Cerebellar nuclear complex (tissue), 1 donor: ENCODE measurements at places on chromosomes 7 and 10.

DNA sequence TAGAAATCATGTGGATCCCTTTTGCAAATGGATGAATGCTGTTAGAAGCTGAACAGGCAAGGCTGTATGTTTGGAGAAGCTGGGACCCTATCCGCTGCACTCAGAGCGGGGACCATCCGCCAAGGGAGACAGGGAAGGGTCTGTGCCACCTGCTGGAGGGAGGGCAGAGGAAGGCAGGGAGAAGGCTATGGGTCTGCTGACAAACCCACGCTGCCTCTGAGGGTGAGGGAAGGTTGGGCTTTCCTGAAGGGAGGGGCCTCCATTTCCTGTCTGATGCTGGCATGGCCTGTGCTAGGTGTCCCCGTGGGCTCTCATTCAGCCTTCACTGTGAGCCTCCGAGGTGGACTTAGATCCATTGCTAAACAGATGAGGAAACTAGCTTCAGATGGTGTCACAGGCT, 5.3 kb upstream of the CRHR2 start:
- DNase-seq: no peak

GRCh38 chr7:74187915-74188675, 13.9 kb downstream of the EIF4H start:
- DNase-seq: no peak

DNA sequence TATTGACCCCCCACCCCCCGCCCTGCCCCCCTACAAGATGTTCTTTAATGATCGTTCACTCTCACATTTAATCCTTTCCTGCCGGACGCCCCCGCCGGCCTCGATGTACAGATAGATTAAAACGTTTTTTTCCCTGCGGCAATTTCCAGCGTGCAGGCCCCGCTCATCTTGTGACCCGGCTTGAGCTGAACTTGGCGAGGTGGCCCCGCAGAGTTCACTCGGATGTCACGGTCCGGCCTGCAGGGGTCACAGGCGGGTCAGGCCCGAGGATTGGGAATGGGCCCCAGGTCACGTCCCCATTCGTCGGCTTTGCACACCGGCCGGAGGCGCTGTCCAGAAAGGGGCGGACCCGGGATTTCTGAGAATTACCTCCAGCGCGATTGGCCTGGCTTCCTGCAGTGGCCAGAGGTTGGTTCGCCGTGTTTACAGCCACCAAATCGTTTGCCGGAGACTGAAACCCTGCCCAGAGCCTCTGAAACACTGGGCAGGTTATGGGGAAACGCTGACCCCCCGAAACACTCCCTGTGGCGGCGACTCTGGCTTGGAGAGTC, 1.9 kb upstream of the CYP26A1 start:
- DNase-seq: no peak

DNA sequence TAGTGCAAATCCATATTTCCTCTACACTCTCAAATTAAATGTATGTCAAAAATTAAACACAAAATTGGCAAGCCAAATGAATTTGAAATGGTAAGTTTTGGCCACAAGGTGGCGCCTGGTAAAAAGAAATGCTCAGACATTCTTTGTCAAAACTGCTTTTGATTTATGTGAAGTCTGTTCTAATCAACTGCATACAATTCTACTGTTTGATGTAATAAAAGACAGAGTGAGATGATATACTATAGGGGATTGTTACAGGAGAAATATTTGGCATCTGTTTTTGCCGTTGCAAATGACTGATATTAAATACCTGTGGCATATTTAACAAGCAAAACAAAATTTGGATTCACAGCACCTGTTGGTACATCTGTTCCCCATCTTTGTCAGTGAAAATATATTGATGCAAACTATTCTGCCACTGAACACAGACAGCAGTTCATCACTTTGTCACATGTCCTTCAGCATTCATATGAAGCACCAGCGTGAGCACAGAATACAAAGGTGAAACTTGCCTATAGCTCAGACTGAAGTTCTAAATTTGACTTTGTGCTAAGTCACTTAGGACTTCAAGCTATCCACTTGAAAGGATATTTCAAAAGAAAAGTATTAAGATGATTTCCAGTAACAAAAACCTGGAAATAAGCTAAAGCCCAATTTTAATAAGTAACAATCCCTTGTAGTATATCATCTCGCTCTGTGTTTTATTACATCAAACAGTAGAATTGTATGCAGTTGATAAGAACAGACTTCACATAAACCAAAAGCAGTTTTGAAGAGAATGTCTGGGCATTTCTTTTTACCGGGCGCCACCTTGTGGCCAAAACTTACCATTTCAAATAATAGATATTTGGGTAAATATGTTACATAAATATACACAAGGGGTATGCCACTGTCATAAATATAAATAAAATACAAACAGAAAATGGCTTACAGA, 10.2 kb upstream of the CH25H start:
- DNase-seq: no peak

- DNase-seq: no peak
Observed at GRCh38 chr10:74371696-74372095, 220.7 kb downstream of the ADK start.

- peak; percentile 54 for DNase-seq
Observed at GRCh38 chr10:114548662-114549061, 109.4 kb downstream of the ABLIM1 start.

DNA sequence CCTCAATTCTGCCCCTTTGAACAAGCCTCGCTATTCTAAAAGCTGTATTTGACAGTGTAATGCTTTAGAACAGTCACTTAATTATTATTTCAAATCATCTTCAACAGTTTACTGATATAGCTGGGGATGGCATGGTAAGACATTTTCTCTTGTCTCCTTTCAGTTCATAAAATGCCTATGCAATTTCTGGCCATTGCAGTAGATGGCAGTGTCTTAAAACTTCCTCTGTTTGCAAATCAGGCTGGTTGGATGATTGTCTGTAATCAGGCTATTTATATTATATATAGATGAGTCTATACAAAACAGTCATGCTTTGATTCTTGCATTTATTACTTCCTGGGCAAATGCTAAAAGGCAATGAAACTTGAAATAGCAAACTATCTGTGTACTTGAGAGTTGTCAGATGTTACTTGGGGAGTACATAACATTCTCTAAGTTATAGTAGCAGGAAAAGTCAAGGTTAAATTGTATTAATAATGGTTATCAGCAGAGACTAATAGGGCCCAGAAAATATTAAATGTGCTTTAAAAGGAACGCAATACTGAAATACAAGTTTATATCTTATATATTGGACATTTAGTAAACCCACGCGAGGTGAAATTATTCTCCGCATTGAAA, 55.5 kb upstream of the LHFPL3 start:
- no peak for DNase-seq

DNA sequence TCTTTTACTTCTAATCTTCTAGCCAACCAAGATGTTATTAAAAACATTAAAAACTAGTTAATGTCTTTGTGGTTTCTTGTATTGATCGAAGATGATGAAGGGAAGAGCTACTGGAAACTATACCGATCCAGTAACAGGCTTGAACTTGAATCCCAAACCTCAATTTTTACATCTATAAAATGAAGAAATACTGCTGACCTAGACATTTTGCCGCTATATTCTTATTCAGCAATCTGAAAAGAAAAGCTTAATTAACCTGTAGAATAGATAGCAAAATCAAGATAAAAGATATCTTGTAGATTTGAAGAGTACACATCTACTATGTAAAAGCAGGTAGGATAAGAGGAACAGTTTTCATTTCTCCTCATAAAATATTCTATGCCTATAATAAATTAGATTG, 326.1 kb upstream of the LRRN3 start:
- no peak for DNase-seq

GRCh38 chr10:5618042-5618441, 48.4 kb downstream of the ASB13 start:
- DNase-seq: no peak

DNA sequence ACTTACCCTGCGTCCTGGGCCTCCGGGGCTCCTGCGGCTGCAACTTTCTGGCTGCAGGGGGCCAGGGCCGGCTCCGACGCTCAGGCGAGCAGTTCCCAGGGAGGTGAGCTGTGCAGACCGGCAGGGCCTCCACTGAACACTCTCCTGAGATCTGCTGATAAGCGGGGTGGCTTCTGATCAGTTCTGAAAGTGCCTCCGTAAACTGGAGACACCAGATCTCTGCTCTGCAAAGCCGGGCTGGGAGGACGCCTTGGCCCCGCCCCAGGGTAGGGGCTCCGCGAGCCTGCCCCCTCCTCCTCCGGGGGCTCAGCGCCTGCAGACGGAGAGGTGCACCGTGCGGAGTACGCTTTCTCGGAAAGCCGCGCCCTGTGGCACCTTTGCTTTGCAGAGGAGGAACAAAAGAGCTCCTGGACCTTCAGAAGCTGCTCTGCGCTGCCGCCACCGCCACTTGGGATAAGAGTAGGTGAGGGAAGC, 141.3 kb upstream of the VKORC1L1 start:
- DNase-seq: no peak

DNA sequence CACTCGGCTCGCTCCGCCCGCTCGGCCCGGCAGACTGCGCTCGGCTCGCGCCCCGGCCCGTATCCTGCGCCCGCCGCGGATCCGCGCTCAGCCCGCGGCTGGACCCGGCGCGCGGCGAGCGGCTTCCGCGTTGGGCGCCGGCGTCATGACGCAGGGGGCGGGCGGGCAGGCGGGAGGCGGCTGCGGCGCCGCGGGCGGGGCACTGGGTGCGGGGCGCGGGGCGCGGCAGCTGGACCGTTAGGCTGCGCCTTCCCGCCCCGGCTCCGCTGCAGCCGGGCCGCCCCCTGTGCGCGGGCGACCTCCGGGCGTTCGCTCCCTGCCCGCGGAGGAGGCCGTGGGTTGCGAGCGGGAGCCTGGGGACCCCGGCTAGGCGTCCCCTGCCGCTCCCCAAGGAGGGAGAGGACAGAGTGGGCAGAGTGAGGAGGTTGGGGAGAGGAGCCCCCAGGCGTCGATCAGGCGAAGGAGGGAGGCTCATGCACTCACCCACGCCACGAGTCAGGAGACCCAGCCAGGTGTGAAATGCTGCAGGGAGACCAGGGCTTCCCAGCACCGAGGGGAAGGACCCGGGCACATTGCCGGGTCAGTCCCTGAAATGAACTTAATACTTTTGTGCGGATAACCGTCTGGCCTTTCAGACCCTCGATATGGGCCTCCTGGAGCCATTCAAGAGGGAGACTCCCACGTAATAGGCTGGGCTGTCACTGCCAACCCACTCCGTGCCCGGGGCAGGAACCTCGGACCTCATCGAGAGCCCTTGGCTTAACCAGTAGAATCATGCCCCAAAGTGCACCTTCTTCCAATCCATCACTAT, at the start of gene PIP4K2A:
Gene PIP4K2A, minus strand, starts transcription at position 100 of the 811 bp plus-strand sequence. CDS start 252 bp downstream, outside the sequence.
- DNase-seq: no peak

GRCh38 chr7:365593-365992, 75.6 kb downstream of the FOXL3 start:
- DNase-seq: no peak

- no peak for DNase-seq
Observed at GRCh38 chr7:47401611-47402570, 180.0 kb downstream of the TNS3 start.

- DNase-seq: no peak
Observed at GRCh38 chr7:3063016-3063753, 19.5 kb upstream of the CARD11 start.

GRCh38 chr7:24406053-24406788, 122.2 kb downstream of the NPY start:
- no peak for DNase-seq

- no peak for DNase-seq
Observed at GRCh38 chr10:89029785-89030437, 39.3 kb downstream of the FAS start.

DNA sequence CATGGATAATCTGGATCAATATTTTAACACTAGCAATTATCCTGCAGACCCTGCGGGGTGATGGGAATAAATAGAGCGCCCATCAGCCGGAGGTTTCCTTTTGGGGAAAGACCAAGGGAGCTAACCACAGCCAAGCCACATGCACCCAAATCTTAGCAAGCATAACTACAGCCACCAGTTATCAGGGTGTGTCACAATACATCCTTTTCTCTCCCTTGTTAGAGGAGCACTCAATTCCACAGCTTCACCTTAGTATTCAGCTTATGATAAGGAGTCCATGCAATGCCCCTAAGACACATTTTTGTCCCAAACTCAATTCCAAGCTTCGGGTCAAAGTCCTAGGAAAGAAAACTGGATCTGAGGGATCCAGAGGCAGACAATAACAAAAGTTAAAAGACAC, 15.9 kb downstream of the TOMM7 start:
- DNase-seq: no peak

GRCh38 chr10:71740069-71740653, 20.6 kb upstream of the C10orf105 start:
- DNase-seq: no peak

- no peak for DNase-seq
Observed at GRCh38 chr10:113052076-113052830, 102.2 kb downstream of the TCF7L2 start.

- DNase-seq: no peak
Observed at GRCh38 chr10:30433306-30433729, 666 bp upstream of the MAP3K8 start.

DNA sequence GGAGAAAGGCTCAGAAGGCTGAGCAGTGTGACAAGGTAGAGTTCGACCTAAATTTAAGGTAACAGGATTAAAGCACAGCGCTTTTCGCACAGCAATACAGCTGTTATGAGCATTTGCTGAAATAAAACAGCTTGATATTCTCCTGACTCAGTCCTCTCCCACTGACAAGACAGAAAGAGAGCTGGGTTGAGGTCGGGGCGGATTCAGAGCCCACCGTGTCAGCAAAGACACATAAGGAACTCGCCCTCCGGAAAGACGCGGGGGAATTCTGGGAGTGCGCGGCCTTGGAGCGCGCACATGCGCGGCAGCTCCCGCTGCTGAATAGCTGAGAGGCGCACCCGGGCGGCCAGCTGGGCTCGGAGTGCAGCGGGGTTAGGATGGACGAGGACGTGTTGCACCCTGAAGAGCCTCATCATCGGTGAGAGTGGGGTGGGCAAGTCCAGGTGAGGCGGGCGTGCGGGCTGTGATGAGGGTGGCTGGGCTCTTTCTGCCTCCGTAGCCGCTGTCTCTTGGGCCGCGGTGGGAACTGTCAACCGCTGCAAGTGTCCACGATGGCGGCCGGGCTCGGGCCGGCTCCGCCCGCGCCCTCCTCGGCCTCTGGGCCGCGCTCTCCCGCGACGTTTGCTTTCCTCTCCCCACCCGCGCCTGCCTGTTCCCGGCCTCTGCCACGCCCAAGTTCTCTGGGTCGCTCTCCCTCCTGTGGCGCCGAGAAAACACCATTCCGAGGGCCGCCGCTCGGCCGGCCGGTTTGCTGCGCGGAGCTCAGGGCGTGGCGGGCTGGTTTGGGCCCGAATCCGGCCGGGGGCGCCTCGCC, 120.6 kb downstream of the LYZL1 start:
- no peak for DNase-seq

- no peak for DNase-seq
Observed at GRCh38 chr10:97684866-97685394, 2.1 kb downstream of the AVPI1 start.
